ENCODE measurements at places on chromosomes 4 and X. TPM values are rescaled to one million over a fixed set of nuclear protein-coding genes. Genes with fewer than 3 reads are reported as not detected.

FHIP1A gene
- 33.7 TPM for total RNA-seq

BGN gene
- 0.33 TPM for total RNA-seq

GRCh38 chr4:33715841-33716395 is 2528.4 kb downstream of the ARAP2 start:
- DNase-seq = peak; percentile 2
- H3K27ac ChIP-seq = no peak overlapping the region
- no peak overlapping the region for H3K4me3 ChIP-seq
- H3K27me3 ChIP-seq = no peaks in the 10 kb centered on the region

BMP3 gene
- total RNA-seq = 0.41 TPM

DNA sequence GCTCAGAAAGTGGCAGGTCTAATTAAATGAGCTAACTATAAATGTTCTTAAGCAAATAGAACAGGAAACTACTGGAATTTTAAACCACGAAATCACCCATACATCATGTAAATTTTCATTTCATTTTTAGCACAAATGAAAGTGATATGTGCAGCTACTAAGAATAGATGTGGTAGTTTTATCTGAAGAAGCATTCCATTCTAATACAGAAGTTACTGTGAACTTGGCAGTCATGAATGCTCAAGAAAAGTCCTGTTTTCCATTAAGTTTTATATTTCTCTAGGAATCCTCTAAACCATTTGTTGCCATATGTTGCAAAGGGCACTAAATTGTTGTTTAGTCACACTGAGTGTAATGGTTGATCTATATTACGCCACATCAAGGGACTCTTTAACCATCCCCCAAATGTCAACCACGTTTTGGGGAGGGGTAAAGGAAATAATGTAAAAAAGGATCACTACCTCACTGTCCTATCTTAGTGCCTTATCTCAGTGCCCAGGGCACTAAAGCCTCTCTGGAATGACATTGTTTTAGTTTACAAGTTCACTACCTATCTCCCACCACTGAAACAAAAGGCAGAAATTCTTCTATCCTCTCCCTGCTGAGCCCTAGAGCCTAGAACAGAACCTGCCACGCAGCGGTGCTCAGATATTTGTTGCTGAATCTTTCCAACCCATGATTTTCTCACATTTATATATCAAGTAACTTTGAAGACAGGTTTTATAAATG is 118.0 kb downstream of the SHISA3 start:
- H3K4me3 ChIP-seq = no peak overlapping the region
- no peak overlapping the region for H3K27ac ChIP-seq
- H3K27me3 ChIP-seq = no peaks in the 10 kb centered on the region
- H3K36me3 ChIP-seq = no peaks in the 10 kb centered on the region
- no peak for DNase-seq

- DNase-seq = no peak
- no peaks in the 10 kb centered on the region for H3K27me3 ChIP-seq
- peaks cover 18% of the 10 kb centered on the region for H3K4me1 ChIP-seq
- peak overlapping the region; percentile 72 for H3K27ac ChIP-seq
- H3K4me3 ChIP-seq = no peak overlapping the region
These were observed 56.9 kb upstream of the SPRY1 start for GRCh38 chr4:123339507-123340380.

DNA sequence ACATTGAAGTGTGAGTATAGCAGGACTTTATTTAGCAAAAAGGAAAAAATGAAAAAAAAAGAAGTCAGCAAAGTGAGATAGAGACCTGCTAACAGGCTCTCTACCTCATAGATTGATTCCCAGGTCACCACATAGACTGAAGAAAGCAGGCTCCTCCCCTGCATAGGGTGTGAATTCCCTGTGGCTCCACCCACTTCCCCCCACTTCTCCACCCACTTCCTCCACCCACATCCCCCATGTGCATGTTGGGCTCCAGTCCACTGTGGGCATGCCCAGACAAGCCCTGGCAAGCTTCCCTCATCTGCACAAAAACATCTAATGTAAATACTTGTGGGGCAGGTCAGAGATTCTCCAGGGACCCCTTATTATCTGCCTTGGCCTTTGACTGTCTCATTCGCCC is 97.8 kb downstream of the TMEM47 start:
- H3K4me3 ChIP-seq = no peak overlapping the region
- no peaks in the 10 kb centered on the region for H3K36me3 ChIP-seq
- no peaks in the 10 kb centered on the region for H3K27me3 ChIP-seq
- H3K4me1 ChIP-seq = no peaks in the 10 kb centered on the region
- no peak overlapping the region for H3K27ac ChIP-seq
- DNase-seq = no peak

- DNase-seq = no peak
- no peak overlapping the region for H3K27ac ChIP-seq
- no peaks in the 10 kb centered on the region for H3K27me3 ChIP-seq
- H3K36me3 ChIP-seq = no peaks in the 10 kb centered on the region
- no peak overlapping the region for H3K4me3 ChIP-seq
These were observed 230.6 kb downstream of the NSUN7 start for GRCh38 chr4:40980318-40980883.

GRCh38 chrX:124240422-124240821 is 92.0 kb upstream of the TEX13D start:
- H3K27ac ChIP-seq = no peak overlapping the region
- no peak overlapping the region for H3K4me3 ChIP-seq
- no peaks in the 10 kb centered on the region for H3K4me1 ChIP-seq
- no peaks in the 10 kb centered on the region for H3K36me3 ChIP-seq
- 0 out of 2 replicates have a peak, but pooled peaks cover 11% of the 10 kb centered on the region for H3K27me3 ChIP-seq
- DNase-seq = no peak

GPR82 gene
- not detected for total RNA-seq

DNA sequence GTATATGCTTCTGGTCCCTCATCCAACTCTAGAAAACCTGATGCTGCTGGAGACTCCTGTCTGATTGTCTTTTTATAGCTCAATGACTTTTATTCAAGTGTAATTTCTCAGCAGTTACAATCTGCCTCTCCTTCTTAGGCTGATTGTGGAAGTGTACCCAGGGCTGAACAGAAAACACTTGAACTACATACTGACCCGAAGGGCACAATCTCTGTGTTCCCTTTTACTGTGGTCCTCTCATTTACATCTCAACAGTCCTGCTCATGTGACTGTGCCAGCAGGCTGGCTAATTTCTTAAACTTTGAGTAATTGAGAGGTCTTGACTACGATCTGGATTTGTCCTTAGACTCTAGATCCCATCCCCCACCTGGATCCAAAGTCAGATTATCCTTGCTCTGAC is 863.4 kb downstream of the PDHA2 start:
- H3K4me3 ChIP-seq = no peak overlapping the region
- no peaks in the 10 kb centered on the region for H3K27me3 ChIP-seq

DNA sequence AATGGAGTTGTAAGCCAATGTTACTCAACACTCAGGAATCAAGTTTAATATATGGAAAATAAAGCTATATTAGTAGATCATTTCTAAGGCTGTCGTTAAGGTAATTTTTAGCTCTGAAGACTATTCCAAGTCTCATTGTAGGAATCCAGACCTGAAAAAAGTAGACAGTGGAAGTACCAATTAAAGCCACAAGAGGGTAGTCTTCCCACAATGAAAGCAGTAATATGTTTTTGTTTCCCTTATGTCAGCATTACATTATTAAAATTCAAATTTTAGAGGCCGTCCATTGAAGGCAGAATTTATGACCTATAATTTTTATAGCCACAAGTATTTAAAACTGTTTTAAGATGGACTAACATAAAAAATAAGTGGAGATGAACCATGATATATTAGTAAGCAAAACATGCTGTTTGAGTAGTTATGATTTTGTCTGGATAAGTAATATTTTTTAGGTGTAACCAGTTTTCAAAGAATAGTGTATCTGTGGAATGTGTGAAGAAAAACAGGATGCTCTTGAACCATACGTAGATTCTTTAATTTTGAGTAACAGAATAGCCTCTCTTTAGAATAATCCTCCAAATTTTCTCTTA is 372.6 kb upstream of the TECRL start:
- H3K36me3 ChIP-seq = no peaks in the 10 kb centered on the region
- H3K4me3 ChIP-seq = no peak overlapping the region
- no peak for DNase-seq
- no peak overlapping the region for H3K27ac ChIP-seq
- H3K4me1 ChIP-seq = no peaks in the 10 kb centered on the region

BEND2 gene
- not detected for total RNA-seq

DNA sequence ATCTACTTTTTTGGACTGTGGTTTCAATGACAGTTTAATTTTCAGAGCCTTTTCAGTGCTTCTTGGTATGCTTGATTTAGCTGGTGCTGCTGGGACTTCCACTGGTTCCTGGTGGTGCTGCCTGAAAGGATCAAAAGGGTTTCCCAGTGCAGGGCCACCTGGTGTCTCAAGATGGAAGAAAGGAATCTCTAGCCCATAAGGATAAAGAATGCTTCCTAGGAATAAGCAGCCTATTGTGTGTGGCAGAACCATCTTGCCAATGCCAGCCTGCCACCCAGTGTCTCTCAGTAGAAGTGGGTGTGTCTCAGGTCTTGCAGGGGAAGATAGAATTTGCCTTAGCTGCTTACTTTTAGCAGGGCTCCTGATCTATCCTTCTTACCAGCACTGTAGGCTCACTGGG is 15.0 kb upstream of the RAI2 start:
- no peak overlapping the region for H3K27ac ChIP-seq
- no peaks in the 10 kb centered on the region for H3K4me1 ChIP-seq
- DNase-seq = no peak
- no peaks in the 10 kb centered on the region for H3K36me3 ChIP-seq
- peaks cover 9% of the 10 kb centered on the region for H3K27me3 ChIP-seq
- no peak overlapping the region for H3K4me3 ChIP-seq

DNA sequence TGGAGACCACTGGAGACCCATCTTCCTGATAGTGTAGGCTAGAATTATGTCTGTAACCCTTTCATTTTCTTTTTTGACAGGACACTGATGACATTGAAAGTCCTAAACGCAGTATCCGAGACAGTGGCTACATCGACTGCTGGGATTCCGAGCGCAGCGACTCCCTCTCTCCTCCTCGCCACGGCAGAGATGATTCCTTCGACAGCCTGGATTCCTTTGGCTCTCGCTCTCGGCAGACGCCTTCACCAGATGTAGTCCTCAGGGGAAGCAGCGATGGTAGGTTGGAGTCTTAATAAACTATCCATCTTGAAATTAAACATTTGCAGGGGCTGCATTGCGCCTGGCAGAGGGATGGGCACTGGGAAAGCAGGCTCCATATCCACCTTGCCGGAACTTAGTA is 75.4 kb downstream of the LIMCH1 start:
- H3K36me3 ChIP-seq = peaks cover 25% of the 10 kb centered on the region
- H3K27me3 ChIP-seq = no peaks in the 10 kb centered on the region
- peaks cover 43% of the 10 kb centered on the region for H3K4me1 ChIP-seq
- H3K27ac ChIP-seq = no peak overlapping the region
- no peak for DNase-seq
- no peak overlapping the region for H3K4me3 ChIP-seq

GRCh38 chr4:52838729-52839586 is 23.2 kb upstream of the RASL11B start:
- H3K4me3 ChIP-seq = no peak overlapping the region
- H3K36me3 ChIP-seq = no peaks in the 10 kb centered on the region
- peaks cover 29% of the 10 kb centered on the region for H3K4me1 ChIP-seq
- DNase-seq = peak; percentile 8
- no peaks in the 10 kb centered on the region for H3K27me3 ChIP-seq

All from PC-9 (cell line).